ENCODE measurements at places on chromosomes 12 and 14.
A peak's percentile ranks its signal among the peaks of the same experiment; 100 is the strongest.

DNA sequence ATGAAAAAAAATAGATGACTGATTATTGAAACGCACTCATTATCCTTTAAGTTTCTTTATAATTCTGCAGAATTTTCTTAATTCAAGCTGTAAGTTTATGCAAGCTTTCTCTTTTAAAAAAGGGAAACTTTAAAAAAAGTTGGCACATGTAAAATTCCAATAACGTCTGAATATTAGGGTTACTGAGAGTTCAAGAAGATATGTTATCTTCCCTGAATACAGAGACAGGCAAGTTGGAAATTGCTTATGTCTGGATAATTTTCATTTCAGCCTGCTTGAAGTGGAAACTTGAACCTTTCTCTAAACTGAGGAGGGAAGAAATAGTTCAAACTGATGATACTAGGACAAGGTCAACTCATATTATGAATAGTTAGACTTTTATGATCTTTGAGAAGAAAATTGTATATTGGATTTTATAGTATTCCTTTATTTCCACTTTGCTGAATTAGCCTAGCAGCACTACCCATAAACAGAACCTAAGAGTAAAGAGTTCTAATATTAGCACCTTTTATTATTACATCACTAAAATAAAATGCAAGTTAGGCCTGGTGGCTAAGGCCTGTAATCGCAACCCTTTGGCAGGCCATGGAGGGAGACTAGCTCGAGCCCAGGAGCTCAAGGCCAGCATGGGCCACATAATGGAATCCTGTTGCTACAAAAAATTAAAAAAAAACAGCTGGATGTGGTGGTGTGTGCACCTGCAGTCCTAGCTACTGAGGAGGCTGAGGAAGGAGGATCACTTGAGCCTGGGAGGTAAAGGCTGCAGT lies 288.0 kb downstream of the TRHDE start:
- DNase-seq: no peak

DNA sequence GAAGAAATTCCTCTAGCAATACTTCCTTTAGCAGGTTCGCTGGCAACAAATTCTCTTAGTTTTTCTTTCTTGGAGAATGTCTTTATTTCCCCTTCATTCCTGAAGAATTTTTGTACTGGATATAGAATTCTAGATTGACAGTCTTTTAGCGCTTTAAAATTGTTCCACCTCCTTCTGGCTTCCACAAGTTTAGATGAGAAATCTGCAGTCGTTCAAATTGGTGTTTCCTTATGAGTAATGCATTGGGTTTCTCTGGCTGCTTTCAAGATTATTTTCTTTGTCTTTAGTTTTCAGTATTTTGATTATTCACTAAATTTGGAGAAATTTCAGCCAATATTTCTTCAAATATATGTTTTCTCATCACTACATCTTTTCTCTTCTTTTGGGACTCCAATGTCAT lies 33.3 kb upstream of the FGF6 start:
- no peak for DNase-seq

DNA sequence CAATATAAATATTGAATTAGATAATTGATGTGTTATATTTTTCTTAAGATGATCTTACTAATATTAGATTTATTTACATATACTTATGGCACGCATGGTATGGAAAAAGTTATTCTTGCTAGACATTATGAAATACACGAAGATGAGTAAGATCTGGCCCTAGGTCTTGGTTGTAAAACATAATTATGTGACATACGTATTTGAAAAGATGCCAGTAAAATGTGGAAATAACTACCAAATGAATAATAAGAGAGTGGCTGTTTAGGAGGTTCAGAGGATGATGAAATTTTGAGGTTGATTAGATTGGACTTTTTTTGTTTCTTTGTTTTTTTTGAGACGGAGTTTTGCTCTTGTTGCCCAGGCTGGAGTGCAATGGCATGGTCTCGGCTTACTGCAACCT lies 41.3 kb downstream of the FANCM start:
- DNase-seq: peak; percentile 38

- no peak for DNase-seq
Observed at GRCh38 chr14:54815016-54815415, 87.6 kb downstream of the GCH1 start.

DNA sequence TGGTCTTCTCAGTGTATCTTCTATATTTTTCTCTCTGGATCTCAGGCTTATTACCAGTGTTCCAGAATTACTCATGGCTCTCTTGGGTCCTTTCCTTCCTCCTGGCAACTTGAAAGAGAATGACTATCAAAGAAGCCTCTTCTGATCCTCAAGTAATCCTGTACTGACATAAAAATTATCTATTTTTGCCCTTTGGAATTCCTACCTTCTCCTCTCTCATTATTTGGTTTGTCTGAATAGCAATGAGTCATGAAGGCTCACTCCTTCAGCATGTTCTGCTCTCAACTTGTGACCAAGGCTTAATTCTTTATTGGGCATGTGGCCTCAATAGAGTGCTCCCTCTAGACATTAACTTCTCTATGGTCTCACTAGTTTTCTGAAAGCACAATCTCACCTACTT lies 553.6 kb upstream of the ATP2B1 start:
- no peak for DNase-seq

GRCh38 chr12:57000393-57000792 lies 6.0 kb downstream of the ZBTB39 start:
- DNase-seq: peak; percentile 21

DNA sequence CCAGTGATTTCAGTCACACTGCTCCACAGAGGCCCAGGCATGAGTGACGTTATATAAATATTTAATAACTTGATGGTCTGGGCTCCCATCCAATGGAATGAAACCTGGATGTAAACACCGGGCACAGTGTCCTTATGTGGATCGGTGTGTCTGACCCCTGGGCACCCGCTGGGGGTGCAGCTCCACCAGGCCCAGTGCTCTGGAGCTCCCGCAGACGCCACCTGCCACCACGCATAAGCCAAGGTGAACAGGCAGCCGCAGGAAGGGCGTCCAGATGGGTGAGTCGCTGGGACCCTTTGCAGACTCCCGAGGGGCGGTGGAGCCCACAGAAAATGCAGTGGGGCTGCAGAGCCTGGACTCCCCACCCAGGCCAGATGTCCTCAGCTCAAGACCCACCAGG lies 121.6 kb downstream of the SCARB1 start:
- no peak for DNase-seq

- no peak for DNase-seq
Observed at GRCh38 chr14:54098536-54098935, 141.9 kb upstream of the BMP4 start.

- peak; percentile 93 for DNase-seq
Observed at GRCh38 chr14:32076278-32077080, 625 bp upstream of the ARHGAP5 start.

GRCh38 chr12:19351346-19351745 lies 87.9 kb upstream of the AEBP2 start:
- no peak for DNase-seq
